Activated CD4-positive, alpha-beta memory T cell treated with anti-CD3 and anti-CD28 coated beads, Interleukin-2, amount 10 ng/mL, durations not matched to agents 7 days and 5 days (primary cell): ENCODE measurements at places on chromosomes 13 and 19.
A peak's percentile ranks its signal among the peaks of the same experiment; 100 is the strongest.

GRCh38 chr13:40789275-40790153, at the start of gene SLC25A15:
Gene SLC25A15 (plus strand): TSS chr13:40789611. CDS start chr13:40793227, 3,616 bp downstream.
- DNase-seq = peak; percentile 76

GRCh38 chr13:24868874-24869273, 104.9 kb downstream of the RNF17 start:
- DNase-seq = no peak

DNA sequence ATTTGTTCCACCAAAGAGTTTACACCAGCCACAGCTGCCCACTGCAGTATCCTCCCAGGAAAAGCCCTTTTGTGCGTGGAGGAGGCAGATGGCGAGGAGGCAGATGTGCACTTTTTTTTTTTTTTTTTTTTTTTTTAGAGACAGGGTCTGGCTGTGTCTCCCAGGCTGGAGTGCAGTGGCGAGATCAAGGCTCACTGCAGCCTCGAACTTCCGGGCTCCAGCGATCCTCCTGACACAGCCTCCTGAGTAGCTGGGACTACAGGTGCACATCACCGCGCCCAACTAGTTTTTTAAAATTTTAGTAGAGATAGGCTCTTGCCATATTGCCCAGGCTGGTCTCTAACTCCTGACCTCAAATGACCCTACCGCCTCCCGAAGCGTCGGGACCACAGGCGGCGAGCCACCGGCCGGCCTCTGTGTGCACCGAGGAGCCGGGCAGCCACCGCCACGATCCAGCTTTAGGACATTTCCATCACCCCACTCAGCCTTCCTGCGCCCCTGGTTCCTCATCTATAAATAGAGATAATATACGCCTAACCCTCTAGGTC, 563 bp upstream of the PDCD5 start:
- no peak for DNase-seq

GRCh38 chr13:27483421-27483820, 33.1 kb upstream of the MTIF3 start:
- no peak for DNase-seq

GRCh38 chr13:76387566-76387965, 498.6 kb downstream of the KCTD12 start:
- no peak for DNase-seq

DNA sequence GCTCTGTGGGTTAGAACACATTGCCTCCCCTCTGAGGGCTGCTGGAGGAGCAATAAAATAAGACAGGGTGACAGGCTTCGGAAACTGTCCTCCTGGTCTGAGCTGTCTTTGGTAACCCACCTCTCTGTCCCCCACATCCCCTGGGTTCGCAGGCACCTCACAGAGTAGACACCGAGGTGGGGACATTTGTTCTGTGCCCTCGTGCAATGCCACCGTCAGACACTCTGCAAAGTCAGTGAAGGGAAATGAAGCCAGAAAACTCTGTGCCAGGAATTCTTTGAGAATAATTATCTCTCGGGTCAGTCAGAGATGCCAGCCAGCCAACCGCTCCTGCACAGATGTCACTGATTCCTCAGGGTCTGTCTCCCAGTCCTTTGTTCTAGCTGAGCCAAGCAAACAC, 493.6 kb downstream of the FOXO1 start:
- DNase-seq = no peak
